ENCODE measurements at places on chromosomes 11 and 22.

- DNase-seq: no peak
These were observed at the start of gene VEGFB for GRCh38 chr11:64233913-64234586. VEGFB (plus strand) TSS chr11:64234584; CDS start chr11:64234834, 250 bp downstream.

DNA sequence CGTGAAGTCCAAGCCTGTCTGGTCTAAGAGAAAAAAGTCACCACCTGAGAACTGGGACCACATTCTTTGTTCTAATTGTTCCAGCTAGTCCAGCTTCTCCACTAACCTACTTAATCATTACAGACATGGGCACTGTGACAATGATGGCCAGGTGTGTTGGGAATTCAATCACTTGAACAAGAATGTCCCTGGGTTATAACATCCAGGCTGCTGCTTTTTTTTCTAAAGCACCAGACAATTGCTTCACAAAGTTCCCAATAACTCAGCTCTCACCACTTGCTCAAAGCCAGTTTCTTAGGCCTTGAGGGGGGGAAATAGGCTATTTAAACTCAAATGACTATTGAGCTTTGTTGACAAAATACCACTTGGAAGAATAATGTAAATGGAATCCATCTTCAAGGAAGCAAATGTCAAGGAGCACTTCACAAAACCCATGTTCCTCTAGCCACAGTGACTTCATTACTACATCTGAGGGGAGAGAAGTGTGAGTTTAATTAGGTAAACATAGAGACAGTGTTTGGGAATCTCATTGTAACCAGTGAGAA, 80.3 kb downstream of the ME3 start:
- no peak for DNase-seq

DNA sequence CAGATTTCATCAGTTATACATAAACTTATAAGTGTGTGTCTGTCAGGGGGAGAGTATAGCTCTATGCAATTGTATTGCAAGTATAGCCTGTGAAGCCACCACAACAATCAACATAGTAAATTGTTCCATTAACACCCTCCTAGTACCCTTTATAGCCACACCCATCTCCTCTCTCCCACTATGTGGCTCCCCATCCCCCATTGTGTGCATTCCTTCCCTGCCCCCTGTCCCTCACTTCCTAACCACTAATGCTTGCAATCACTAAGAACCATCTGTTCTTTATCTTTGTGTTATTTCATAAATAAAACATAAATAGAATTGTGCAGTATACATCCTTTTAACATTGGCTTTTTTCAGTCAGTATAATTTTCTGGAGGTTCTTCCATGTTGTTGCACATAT, 83.1 kb upstream of the SLC5A12 start:
- DNase-seq: no peak

DNA sequence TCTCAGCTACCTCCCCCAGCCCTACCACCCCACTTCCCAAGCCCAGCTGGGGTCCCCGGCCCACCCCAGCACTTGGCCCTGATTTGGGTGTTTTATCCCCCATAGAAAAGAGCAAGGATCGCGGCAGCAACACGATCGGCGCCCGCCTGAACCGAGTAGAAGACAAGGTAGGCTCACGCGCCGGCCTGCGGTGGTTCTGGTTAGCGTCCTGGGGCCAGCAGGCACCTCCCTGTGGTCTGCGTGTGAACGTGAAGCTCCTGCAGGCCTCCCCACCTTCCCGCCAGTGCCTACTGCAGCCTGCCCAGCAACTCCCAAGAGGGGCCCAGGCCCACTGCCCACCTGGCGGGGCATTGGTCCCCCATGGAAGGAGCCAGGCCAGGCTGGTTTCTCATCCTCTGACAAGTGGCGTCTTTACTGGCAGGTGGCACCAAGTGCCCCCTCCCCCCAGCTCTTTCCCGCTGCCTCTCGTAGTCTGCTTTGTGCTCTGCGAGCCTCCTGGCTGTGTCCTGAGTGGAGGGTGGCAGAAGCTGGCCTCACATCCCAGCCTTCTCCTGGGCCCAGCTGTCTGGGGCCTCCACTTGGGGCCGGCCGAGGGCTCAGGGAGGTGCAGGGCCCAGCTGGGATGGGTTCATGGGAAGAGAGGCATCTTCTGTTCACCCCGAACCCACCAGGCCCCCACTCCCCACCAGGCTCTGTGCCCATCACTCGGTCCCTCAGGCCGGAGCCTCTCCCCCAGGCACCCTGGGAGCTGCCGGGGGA, 78.3 kb upstream of the KCNQ1OT1 start:
- no peak for DNase-seq

GRCh38 chr22:37165066-37165465, 15.3 kb upstream of the IL2RB start:
- no peak for DNase-seq

DNA sequence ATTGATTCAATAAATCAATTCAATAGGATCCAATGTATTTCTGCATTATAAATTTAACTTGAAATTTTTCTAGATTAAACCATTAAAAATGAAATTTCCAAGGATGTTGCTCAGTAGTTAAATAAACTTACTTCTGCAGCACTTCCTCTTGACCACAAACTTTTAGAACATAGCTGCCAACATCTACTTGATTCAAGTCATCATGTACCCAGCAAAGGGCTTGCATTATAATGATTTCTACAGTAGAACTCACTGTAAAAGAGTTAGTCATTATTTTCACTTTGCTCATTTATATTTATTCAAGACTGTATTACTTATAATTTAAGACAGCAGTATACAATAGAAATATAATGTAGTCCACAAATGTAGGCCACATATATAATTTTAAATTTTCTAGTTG, 59.2 kb downstream of the PIK3C2A start:
- no peak for DNase-seq

DNA sequence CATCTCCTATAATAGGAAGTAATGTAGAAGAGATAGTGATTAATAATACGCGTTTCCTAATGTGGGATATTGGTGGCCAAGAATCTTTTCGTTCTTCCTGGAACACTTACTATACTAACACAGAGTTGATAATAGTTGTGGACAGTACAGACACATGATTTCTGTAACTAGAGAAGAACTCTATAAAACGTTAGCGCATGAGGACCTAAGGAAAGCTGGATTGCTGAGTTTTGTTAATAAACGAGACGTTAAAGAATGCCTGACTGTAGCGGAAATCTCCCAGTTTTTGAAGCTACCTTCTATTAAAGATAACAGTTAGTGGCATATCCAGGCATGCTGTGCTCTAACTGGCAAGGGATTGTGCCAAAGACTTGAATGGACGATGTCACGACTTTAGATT, 83.3 kb downstream of the GGT1 start:
- no peak for DNase-seq

- DNase-seq: peak; percentile 79
These were observed at the start of gene ACER3 for GRCh38 chr11:76860539-76861475. ACER3 (plus strand) TSS chr11:76860918; CDS start chr11:76860977, 59 bp downstream.

- no peak for DNase-seq
These were observed 9.3 kb downstream of the OAF start for GRCh38 chr11:120219938-120220746.

DNA sequence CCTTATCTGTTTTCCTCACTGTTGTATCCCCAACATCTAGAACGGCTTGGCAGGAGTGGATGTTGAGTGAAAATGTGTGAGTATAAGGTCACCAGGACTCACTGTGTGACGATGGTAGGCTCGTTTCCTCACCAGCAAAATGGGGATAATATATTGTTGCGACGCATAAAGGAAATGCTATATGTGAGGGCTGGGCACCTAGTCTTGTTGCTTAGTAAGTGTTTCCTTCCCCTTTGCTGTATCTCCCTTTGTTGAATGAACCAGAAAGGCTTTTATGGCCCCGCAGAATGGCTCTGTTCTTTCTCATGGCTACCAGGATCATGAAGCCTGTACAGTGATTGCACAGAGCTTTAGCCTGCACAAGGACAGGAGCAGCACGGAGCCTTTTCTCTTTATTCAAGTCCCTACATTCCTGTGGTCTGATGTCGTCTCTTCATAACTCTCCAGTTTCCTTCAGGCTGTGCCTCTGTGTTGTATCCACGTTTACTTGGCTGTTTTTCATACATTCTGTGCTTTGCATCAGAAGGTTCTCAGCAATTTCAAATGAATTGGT, 5.4 kb downstream of the TNRC6B start:
- DNase-seq: peak; percentile 42

- DNase-seq: peak; percentile 5
These were observed 59.8 kb downstream of the TMEM135 start for GRCh38 chr11:87097582-87097981.

GRCh38 chr11:7973011-7973410, 7.8 kb upstream of the NLRP10 start:
- no peak for DNase-seq

GRCh38 chr22:29112681-29113080, 39.8 kb downstream of the KREMEN1 start:
- no peak for DNase-seq

DNA sequence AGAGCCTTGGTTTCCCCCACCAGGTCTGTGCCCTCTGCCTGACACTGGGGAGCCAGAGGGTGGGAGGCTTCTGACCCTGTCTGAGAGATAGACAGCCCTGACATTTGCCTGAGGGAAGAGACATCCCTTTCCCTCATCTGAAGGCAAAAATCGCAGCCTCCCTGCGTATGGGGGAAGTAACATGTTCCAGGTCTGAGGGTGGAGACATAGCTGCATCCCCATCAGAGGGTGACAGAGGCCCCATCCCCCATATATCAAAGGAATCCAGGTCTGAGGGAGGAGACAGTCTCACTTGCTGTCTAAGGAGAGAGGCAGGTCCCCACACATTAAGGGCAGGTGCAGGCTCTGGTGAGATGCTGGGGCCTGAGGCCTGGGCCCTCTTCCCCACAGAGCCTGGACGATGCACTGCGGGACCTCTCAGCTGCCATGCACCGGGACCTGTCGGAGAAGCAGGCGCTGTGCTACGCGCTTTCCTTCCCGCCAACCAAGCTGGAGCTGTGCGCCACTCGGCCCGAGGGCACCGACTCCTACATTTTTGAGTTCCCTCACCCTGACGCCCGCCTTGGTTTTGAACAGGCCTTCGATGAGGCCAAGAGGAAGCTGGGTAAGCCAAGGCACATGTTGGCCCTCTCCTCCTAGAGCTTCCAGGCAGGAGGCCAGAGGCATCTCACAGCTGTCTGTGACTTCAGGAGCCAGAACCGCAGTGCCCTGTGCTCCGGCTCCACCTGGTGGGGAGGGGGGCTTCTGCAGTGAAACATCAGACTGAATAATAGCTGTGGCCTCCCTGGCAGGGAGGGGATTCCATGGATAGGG, 16.1 kb upstream of the RELT start:
- DNase-seq: no peak

GRCh38 chr22:36279219-36279666, 26.3 kb downstream of the APOL1 start:
- DNase-seq: peak; percentile 88

DNA sequence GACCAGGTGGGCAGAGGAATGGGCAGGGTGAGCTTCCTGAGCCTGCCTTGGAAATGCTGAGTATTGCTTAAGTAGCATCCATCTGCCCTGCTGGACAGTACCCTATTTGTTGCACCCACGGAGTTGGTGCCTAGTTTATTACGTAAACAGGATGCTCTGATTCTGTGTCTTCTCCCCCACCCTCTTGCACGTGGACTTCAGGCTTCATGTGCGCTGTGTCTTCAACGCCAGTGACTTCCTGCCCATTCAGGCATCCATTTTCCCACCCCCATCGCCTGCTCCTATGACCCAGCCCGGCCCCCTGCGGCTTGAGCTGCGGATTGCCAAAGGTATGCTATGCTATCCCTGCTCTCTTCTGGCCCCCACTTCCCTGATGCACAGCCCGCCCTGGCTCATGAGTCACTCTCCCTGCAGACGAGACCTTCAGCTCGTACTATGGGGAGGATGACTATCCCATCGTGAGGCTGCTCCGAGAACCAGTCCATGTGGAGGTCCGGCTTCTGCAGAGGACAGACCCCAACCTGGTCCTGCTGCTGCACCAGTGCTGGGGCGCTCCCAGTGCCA, 5.7 kb downstream of the ZP1 start:
- no peak for DNase-seq

DNA sequence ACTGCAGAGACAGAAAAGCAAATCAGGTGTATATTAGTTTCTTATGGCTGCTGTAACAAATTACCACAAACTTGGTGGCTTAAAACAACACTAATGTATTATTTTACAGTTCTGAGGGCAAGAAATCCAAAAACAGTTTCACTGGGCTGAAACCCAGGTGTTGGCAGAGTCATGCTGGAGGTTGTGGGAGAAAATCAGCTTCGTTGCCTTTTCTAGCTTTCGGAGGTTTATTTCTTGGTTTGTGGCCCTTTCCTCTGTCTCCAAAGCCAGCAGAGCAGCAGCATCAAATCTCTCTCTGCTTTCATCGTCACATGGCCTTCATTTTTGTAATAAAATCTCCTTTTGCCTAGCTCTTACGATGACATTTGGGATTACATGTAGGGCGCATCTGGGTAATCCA, 33.0 kb upstream of the OR6M1 start:
- no peak for DNase-seq

DNA sequence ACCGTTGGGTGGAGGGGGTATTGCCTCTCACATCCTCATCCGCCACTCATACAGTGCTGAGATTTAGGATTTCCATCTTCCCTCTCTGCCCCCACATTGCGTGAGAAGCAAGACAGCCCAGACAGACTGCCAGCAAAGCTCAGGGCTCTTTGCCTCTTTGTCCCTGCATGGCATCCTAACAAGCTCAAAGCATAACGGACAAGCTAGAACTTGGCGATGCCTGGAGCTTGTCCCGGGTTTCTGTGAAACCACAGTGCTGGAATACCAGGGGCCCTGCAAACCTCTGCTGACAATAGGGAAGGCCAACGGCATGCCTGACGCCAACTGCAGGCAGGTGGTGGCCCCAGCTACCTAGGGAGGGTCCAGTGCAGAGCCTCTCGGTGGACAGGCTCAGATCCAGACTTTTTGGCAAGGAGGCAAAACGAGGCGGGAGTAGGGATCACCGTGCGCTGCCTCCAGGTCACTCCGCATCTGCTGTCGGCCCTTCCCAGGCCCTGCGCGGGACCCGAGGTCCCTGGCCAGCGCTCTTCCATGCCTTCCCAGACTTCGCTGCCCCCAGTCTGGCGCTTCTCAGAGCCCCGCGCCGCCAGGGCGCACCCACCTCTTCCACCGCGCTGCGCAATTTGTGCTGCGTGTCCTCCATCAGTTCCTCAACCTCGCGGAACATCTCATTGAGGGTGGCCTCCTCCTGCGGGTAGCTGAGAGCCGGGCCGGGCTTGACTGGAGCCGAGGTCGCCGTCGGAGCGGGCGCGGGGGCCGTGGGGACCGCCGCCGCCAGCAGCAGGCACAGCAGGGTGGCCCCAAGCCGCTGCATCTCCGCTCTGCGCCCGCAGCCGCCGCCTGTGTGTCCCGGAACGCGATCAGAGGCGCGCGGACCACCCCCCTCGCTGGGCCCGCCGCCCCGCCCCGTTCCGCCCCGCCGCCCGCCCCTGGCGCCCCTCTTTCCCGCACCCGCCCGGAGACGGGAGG, at the start of gene DKK3:
Gene DKK3, minus strand, starts transcription at position 858 of the 969 bp plus-strand sequence. Its CDS starts 44 bp downstream, at position 814.
- DNase-seq: no peak

Measured in GF-D8 (cell line).